ENCODE measurements at places on chromosomes 4 and X.

DNA sequence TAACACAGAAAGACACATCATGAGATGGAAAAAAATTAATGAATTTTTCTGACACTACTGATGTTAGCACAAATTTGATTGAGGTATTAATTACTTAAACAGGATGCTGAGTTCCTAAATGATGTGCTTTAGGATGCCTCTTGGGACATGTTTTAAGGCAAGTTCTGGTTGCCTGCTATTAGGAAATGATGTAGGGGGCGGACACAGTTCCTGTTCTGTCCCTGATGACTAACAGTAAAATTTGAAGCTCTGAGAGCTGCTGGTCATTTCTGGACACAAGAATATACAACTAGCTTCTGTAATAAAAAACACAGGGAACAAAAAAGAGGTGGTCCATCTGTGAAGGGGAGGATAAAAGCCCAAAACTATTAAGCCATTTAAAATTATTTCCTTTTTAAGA, 163.2 kb upstream of the ETNPPL start:
- DNase-seq = no peak

GRCh38 chr4:24793219-24794005, 2.0 kb upstream of the SOD3 start:
- no peak for DNase-seq

- no peak for DNase-seq
These were observed 43.0 kb downstream of the BANK1 start for GRCh38 chr4:101833480-101833879.

- DNase-seq = no peak
These were observed 513.0 kb downstream of the FSTL5 start for GRCh38 chr4:161650812-161651211.

- no peak for DNase-seq
These were observed 370.5 kb upstream of the HS3ST1 start for GRCh38 chr4:11799196-11799595.
